ENCODE measurements at places on chromosomes 16 and 17.

DNA sequence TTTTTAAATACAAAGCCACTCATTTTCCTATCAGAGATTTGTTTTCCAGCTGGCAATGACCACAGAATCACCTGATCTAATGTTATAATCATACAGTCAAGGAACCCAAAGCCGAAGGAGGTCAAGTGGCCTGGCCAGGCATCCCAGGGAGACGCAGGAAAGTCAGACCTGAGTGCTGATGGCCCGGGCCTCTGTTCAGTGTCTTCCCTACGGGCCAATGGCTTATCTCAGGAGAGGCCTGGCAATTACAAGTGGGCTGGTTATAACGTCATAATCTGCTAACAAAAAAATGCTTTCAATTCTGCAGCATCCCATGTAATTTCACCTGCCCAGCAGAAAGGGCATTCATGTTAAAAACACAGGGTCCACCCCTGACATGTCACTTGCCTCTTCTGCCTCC is 43.5 kb downstream of the ARHGAP17 start:
- no peak for DNase-seq

DNA sequence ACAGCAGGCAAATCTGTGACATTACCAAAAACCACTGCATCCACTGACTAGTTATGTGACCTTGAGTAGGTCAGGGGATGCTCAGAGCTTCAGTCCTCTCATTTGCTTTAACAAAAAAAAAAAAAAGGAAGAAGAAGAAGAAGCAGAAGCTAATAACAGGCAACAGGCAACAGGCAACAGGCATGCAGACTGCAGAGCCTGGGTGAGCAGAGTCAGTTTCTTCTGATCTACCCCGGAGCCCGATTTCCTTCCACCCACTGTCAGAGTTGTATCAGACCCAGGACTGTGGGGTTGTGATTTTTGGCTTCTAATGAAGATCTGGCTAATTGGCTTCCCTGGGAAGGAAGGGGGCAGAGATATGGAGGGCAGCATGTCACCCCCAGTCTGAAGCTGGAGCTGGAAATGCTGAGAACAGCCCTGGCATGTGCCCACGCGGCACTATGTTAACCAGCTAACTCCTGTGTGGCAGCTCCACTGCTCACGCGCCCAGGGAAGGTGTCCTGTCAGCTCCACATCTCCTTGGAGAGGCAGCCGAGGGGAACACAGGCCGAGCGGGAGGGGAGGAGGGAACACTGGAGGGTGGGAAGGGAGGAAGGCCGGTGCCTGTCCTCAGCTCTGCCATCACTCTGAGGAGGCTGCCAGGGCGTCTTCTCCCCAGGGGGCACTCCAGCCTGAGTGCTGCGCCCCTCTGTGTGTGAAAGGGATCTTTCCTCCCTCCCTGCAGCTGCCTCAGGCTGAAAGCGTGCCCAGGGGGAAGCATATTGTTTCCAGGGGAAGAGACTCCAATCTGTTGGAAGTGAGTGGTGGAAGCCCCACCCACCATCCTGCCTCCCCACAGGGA is 17.6 kb downstream of the SRCIN1 start:
- no peak for DNase-seq

DNA sequence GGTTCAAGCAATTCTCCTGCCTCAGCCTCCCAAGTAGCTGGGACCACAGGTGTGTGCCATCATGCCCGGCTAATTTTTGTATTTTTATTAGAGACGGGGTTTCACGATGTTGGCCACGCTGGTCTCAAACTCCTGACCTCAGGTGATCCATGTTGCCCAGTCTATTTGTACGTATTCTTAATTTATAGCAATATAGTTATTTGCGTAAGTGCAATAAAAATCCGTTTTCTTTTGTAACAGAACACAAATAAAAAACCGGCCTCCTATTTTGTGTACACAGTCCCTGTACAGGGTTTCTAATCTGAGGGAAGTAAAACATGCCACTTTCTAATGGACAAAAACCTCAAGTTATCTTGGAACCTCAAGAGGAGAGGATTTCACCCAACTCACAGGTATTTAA is 7.7 kb downstream of the RNPS1 start:
- no peak for DNase-seq

- DNase-seq = no peak
Measured at GRCh38 chr17:9001559-9001958, 19.8 kb upstream of the NTN1 start.

DNA sequence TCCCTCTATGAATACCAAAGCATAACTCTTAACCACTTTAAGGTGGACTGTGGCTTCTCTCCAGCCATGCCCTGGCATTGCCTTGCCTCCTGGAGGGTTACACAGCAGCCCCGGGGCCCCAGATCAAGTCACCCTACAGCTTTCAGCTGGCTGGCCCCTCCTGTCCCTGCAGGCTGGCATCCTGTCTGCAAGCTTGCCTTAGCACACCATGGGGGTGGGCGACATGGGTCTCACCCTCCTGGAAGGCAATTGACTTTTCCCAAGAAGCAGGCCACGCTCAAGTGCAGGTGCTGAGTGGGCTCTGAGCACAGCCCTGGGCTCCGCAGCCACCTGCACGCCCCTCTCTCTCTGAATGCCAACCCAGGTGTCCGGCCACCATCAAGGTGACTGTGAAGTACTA is 25.8 kb upstream of the AKTIP start:
- DNase-seq = no peak

GRCh38 chr16:65365732-65366715 is 244.2 kb upstream of the CDH11 start:
- DNase-seq = no peak

GRCh38 chr17:27345141-27345904 is 51.4 kb downstream of the WSB1 start:
- no peak for DNase-seq

DNA sequence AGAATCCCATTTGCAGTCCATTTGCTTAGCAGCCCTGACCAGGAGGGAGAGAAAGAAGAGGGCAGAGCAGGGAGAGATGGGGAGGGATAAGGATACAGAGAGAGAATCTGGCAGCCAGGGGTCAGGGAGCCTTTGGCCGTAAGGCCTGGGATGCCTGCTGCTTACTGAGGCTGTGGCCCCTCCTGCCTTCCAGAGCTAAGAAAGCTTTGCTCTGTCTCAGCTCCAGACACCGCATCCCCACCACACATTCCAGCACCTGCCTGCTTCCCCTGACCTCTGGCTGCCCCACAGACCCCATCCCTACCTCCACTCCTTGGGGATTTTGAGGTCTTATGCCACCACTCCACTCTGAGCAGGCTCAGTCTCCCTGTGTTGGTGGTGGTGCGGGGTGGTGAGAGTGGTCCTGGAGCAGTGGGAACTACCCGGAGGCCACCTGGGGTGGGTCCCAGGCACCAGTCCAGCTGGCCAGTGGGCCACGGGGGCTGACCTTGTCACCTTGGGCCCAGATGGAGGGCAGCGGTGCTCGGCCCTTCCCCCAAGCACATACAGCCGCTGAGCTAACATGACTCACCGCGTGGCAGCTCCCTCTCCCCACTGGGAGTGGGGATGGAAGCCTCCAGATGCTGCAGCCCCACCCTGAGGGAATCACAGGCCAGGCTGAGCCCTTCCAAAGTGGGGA is 58.3 kb downstream of the RAI1 start:
- no peak for DNase-seq

GRCh38 chr16:3789375-3790099 is 72.2 kb upstream of the TRAP1 start:
- no peak for DNase-seq

- DNase-seq = no peak
Measured at GRCh38 chr17:81086789-81087551, 52.0 kb downstream of the BAIAP2 start.

- DNase-seq = no peak
Measured at GRCh38 chr17:41657936-41658335, 30.7 kb upstream of the EIF1 start.

GRCh38 chr17:74861662-74862107 is 2.0 kb upstream of the GRIN2C start:
- DNase-seq = no peak

DNA sequence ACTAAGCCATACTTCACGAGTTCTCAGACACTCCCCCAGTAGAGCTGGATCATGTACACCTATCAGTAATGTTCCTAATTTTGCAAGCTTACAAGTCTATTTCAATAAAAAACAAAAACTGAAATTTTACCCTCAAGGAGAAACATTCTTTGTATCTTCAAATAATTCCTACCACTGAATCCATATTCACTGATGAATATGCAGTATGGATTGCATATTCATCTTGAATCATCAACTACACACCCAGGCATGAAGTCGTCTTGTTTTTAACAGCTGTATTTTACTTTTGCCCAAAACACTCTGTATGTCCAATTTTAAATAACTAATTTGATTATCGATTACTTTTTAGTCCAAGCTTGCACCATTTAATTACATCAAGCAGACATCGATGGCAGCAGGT is 31.8 kb downstream of the ZDHHC7 start:
- no peak for DNase-seq

GRCh38 chr17:6546069-6546718 is 10.2 kb downstream of the PITPNM3 start:
- DNase-seq = no peak

DNA sequence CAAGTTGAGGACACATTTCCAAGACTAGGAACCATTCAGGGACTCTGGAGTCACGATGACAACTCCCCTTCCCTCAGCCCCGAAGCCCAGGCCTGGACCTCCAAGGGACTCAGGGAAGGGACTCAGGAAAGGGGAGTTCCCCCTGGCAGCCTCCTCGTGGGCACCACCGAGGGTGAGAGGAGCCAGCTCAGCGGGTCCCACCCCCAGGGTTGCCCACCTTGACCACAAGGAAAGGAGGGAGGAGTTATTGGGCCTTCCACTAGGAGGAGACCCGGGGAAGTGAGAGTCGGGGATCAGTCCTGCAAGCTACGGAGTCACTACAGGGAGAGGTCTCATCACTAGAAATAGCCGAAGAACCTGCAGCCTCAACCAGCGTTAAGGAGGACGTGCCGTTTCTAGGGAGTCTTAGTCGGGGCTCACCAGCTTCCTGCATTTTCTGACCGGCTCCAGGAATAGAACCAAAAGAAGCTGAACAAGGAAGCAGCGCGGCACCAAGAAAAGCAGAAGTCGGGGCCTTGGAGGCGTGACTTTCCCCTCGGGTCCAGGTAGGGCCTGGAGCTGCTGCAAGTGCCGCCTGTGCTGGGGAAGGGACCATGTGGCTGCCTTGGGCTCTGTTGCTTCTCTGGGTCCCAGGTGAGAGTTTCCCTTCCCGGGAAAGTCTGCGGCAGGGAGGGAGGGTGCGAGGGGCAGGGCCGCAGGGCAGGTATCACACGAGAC is at the start of gene CD300A:
TSS of gene CD300A (plus strand) at position 524 of the 717 bp plus-strand sequence. CDS start at position 594, 70 bp downstream.
- no peak for DNase-seq

GRCh38 chr16:57036945-57037344 is 47.6 kb downstream of the NLRC5 start:
- DNase-seq = no peak

DNA sequence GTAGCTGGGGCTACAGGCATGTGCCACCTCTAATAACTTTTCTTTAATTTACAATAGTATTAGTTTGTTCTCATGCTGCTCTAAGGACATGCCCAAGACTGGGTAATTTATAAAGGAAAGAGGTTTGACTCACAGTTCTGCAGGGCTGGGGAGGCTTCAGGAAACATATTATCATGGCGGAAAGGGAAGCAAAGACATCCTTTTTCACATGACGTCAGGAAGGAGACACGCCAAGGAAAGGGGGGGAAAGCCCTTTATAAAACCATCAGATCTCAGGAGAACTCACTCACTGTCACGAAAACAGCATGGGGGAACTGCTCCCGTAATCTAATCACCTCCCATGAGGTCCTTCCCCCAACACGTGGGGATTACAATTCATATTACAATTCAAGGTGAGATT is 18.3 kb downstream of the IL4R start:
- DNase-seq = no peak

DNA sequence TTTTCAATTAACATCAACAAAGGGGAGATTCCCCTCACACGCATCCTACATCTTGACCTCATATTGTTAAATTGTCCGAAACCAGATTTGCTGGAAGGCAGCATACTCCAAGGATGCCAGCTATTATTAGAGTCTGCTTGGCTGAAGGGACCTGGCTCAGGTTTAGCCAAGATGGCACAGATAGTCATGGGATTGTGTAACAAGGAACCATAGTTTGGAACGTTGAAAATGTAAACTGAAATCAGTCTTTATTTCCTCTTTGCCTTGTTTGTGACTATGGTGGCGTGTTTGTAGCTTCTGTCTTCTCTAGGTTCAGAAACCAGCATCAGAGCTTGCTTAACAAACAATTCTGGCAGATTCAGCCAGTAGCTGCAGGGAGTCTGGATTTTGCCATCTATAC is 5.9 kb downstream of the ARSG start:
- DNase-seq = no peak

GRCh38 chr16:66549284-66550131 is at the start of gene TK2:
Gene TK2 (minus strand): TSS chr16:66550122. CDS start chr16:66550061, 61 bp downstream.
- no peak for DNase-seq

DNA sequence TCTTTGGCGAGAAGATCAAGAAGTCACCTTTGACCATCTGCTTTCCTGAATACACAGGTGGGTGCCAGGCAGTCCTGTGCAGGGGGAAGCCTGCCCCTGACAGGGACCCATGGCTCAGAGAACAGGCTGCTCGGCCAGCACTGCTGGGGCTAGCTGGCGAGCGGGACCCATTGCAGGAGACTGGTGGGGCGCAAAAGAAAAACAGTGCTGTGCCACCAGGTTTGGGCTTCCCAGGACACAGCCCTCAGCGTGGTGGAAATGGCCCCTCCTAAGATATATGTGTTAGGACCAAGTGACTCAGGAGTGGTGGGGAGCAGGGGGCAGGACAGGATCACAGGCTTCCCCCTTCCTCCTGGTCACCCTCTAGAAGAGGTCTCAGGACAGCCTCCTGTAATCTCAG is 73.9 kb downstream of the AMFR start:
- no peak for DNase-seq

DNA sequence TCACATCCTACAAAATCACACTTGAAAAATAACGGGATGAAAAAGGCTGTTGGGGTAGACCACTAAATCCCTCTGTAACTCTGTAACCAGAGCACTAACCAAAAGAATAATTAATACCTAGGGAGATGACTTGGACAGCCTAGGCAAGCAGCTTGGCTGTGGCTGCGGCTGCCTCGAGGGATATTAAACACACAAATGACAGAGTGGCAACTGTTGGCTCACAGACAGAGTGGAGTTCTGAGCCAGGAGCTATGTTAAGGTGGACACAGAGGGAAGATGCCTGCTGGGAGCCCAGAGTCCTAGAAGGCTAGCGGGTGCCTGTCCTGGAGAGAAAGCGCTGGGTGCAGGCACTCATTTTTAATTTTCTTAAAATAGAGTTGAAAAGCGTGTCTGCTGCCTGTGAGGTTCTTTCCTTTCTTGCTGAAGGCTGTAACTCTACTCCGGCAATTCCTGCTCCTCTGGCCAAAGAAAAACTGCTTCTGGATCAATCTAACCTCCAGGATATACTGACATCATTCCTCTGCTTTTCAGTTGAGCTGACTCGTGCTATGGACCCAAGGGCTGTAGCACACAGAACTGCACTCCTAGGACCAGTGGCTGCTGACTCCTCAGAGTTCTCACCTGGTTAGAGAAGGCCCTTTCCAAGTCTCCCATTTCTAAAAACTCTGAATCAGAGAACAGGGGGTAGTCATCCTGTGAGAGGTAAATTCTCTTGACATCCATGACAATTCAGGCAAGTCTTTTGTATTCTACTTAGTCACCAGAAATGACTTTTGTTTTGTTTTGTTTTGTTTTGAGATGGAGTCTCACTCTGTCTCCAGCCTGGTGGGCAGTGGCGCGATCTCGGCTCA is 147.9 kb downstream of the STX8 start:
- no peak for DNase-seq

- DNase-seq = no peak
Measured at GRCh38 chr16:82156761-82157533, 13.1 kb downstream of the MPHOSPH6 start.

GRCh38 chr17:68576137-68576536 is 25.0 kb downstream of the FAM20A start:
- no peak for DNase-seq

All from hematopoietic multipotent progenitor cell treated with erythropoietin and hydrocortisone succinate and interleukin-3 and kit ligand, for 17 days (in vitro differentiated cells).